ENCODE measurements at places on chromosomes 5 and 9.

- DNase-seq, result no peak
These were observed 128.6 kb downstream of the PDZD2 start for GRCh38 chr5:31767335-31768031.

DNA sequence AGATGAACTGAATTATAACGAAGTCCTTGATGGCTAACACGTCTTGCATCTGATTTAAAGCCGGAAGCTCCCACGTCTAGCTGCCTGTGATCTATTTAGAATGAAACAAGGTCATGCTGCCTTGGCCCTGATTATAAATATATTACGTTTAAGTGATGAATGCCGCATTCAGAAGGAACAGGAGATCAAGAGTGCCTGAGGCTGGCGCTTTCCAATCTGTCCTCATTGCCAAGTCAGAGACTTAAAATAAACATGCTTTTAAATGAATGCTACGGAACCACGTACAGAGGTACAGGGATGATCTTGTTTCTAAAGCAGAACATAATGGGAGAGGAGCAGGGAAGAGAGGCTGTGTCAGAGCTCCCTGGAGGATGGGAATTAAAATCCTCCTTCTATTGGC is 292.8 kb downstream of the TLE1 start:
- no peak for DNase-seq

DNA sequence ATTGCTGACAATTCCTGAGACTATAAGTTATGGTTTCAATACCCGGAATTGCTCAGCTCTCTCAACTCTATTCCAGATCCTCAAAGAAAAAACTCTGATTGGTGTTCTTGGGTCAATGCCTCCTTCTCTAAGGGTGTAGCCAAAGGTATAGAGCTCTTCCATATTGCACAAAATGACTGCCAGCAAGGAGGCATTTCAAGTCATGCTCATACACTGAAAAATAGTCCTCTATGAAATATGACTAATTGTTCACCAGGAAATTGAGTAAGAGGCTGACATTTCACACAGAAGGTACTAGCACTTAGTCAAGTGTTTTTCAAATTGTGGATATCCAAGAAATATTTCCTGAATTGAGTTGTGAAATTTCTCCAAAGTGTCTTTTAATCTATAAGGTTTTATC is 111.1 kb upstream of the KLF9 start:
- no peak for DNase-seq

GRCh38 chr5:117504305-117504704 is 929.7 kb upstream of the SEMA6A start:
- DNase-seq, result no peak

DNA sequence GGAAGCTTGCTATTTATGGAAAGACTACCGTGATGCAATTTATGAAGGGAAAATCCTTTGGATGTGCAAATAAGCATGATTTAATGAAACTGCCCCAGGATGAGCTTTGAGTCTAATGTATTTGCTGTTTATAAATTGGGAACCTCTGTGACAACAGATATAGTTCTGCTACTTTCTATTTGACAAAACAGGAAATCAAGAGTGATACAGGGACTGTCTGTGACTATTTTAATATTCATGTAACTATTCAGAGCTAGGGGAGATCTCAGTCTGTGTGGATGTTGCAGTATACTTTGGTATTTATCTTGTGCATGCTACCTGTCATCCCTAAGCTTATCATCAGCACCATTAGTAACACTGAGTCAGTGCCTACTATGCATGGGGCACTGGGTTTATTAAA is 132.1 kb downstream of the PDZD2 start:
- DNase-seq, result no peak

Measured in urothelium cell line (cell line).